WTC11 (cell line): ENCODE measurements at places on chromosomes 4 and X.

- H3K27me3 ChIP-seq, result no peaks in the 10 kb centered on the region
- peaks cover 3% of the 10 kb centered on the region for H3K36me3 ChIP-seq
- no peak overlapping the region for H3K27ac ChIP-seq
- no peak overlapping the region for H3K4me3 ChIP-seq
Observed at GRCh38 chr4:124573056-124573455, 139.5 kb downstream of the ANKRD50 start.

DNA sequence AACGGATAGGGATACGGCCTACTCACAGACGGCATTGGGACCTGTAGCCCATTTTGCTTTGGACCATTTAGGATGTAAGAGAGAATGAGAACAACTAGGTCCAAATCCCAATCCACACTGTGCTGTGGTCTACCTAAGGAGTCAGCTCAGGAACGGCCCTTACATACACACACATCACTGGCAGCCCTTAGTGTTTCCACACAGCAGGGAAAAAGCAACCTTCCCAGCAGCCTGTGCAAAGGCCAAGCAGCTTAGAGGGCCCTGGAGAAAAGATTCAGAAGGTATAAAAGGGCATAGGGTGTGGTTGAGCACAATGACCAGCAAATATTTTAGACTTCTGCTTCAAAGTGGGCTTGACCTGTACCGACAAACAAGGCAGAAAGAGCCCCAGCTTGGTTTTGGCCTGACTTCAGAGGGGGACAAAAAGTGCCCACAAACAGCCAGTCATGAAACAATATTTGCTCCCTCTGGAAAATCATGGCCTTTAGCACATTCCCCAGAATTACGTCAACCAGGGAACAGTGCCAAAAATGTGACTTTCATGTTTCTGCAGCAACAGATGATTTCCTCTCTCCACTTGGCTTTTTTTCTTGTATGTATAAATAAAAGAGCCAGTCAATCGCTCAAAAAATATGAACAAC lies 359.5 kb upstream of the FGF16 start:
- no peaks in the 10 kb centered on the region; the same call in 1 of the 2 replicates for H3K27me3 ChIP-seq
- H3K27ac ChIP-seq, result no peak overlapping the region
- H3K4me1 ChIP-seq, result no peaks in the 10 kb centered on the region; the same call in 1 of the 2 replicates
- DNase-seq, result no peak
- H3K36me3 ChIP-seq, result peaks cover 11% of the 10 kb centered on the region; the same call in 1 of the 2 replicates

GRCh38 chr4:77861495-77861894 lies 1.1 kb upstream of the MRPL1 start:
- H3K27me3 ChIP-seq, result no peaks in the 10 kb centered on the region
- H3K27ac ChIP-seq, result peak overlapping the region; percentile 99
- H3K36me3 ChIP-seq, result peaks cover 7% of the 10 kb centered on the region
- no peak for DNase-seq
- peak overlapping the region; percentile 94 for H3K4me3 ChIP-seq

- no peaks in the 10 kb centered on the region for H3K36me3 ChIP-seq
- H3K27me3 ChIP-seq, result no peaks in the 10 kb centered on the region
- peaks cover 14% of the 10 kb centered on the region for H3K4me1 ChIP-seq
- no peak overlapping the region for H3K27ac ChIP-seq
Observed at GRCh38 chr4:153341575-153342090, 2.9 kb upstream of the MND1 start.
